Mononuclear cell (primary cell): ENCODE measurements at places on chromosomes 7 and 10. TPM values are rescaled to one million over a fixed set of nuclear protein-coding genes. Genes with fewer than 3 reads are reported as not detected.

OPN4 gene
- not detected for total RNA-seq

ANKRD26 gene
- total RNA-seq = 6.3 TPM

UNC5B gene
- total RNA-seq = 0.10 TPM

CTAGE15 gene
- total RNA-seq = 1.2 TPM

DKK1 gene
- not detected for total RNA-seq

C10orf53 gene
- total RNA-seq = not detected

C7orf57 gene
- not detected for total RNA-seq

MRPS33 gene
- total RNA-seq = 11.9 TPM

CYP2C19 gene
- total RNA-seq = not detected

ZNF33A gene
- 39.0 TPM for total RNA-seq

TAF5 gene
- 4.8 TPM for total RNA-seq

TSPAN12 gene
- total RNA-seq = not detected

DNA2 gene
- total RNA-seq = 7.5 TPM

COPS6 gene
- total RNA-seq = 18.4 TPM
